Frontal cortex (tissue), 4 donors: ENCODE measurements at places on chromosomes 3 and 15. TPM values are rescaled to one million over a fixed set of nuclear protein-coding genes. Genes with fewer than 3 reads are reported as not detected.

GRCh38 chr3:21273259-21274025, 477.6 kb downstream of the ZNF385D start:
- no peak for DNase-seq

- no peak for DNase-seq
Measured at GRCh38 chr3:66075281-66075680, 36.6 kb upstream of the MAGI1 start.

- no peak for DNase-seq
Measured at GRCh38 chr15:35362195-35362829, 183.7 kb downstream of the DPH6 start.

DNA sequence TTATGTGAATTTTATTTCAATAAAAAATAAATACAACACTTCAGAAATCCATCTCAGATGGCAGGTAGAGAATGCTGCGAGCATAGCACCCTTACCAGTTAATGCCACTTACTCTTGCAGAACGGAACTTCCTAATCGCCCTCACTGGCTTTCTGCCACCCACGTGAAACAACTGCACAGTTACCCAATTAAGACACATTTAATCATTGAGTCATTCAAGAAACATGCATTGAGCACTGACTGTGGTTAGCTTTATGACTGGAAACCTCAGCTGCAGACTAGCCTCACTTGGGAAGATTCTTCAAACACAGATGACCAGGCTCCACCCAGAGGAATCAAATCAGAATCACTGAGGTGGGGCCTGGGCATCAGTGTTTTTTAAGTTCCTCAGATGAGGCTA, 5.6 kb upstream of the MFGE8 start:
- DNase-seq = no peak

DNA sequence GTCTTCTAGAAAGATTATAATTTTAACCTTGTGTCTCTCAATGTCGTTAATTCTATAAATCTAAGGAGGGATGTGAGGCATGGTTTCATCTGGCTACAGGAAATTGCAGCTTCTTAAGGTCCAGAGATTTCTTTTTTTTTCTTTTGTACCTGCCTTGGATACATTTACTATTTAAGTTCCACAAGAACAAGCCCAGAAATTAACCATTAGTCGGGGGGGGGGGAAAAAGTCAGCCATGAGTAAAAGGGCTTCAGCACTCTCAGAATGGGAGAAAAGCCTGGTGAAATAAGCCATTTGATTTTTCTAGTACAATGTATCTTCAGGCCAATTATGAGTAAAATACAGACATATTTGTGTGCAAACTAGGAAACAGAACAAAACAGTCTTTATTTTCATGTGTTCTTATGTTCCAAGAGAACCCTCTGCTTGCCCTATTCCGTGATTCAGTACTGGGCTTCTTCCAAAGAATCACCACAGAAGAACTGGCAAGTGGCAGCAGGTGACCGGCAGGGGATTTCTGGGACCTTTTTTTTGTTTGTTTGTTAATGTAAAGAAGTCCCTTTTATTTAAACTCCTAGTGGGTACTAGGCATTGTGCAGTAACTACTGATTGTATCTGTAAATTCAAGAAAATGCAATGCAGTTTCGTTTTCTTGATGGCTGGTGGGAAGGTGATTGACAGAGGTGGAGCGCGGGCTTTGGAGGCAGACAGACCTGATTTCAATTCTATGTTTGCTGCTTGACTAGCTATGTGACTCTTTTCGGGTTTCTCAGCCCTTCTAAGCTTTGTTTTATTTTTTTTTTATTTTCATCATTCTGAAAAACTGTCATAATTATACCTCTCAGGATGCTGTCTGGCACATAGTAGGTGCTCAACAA, 82.5 kb downstream of the PEX5L start:
- DNase-seq = no peak

GRCh38 chr3:100893108-100893507, 100.1 kb downstream of the ABI3BP start:
- DNase-seq = no peak

DNA sequence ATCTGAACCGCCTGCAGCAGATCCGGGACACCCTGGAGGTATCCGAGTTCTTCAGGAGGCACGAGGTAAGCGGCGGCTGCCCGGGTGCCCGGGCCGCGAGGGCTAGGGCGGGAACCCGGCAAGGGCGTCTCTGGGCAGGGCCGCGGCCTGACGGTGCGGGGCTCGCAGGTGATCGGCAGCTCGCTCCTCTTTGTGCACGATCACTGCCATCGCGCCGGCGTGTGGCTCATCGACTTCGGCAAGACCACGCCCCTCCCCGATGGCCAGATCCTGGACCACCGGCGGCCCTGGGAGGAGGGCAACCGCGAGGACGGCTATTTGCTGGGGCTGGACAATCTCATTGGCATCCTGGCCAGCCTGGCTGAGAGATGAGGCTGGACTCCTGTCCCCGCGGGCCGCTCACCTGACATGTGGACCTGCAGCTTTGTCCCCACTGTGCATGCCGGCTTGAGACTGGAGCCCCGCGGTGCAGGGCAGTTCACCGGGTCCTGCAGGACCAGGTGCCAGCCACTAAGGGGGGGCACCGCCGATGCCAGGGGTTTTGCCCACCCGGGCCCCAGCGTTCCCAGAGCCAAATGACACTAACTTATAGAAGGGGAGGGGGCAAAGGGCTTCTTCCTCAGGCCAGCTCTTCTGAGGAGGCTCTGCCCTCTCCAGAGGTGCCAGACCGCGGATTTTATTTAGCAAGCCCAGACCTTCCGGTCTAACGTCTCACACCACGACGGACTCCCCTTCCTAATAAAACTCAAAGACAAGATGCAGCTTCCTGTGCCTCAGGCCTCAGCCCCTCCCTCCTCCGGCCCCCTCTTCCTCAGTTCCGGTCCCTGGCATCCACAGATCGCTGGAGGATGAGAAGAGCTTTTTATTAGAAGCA, 9.4 kb downstream of the ITPKA start:
- DNase-seq = no peak

- no peak for DNase-seq
Measured at GRCh38 chr15:59456114-59456513, 18.1 kb downstream of the FAM81A start.

DNA sequence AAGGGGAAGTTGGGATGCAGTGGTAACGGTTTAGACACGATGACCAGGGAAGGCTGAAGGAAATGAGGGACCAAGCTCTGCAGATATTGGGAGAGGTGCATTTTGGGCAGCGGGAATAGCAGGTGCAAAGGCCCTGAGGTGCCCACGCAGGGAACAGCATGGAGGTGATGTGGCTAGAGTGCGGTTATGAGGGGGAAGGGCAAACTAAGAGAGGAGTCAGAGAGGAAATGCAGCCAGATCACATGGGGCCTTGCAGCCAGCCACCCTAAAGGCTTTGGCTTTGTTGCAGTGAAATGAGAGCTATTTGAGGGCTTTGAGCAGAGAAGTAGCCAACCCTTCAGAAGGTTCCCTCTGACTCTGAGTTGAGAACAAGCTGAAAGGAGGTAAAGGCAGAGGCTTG, 2.6 kb downstream of the SPATA12 start:
- no peak for DNase-seq

DNA sequence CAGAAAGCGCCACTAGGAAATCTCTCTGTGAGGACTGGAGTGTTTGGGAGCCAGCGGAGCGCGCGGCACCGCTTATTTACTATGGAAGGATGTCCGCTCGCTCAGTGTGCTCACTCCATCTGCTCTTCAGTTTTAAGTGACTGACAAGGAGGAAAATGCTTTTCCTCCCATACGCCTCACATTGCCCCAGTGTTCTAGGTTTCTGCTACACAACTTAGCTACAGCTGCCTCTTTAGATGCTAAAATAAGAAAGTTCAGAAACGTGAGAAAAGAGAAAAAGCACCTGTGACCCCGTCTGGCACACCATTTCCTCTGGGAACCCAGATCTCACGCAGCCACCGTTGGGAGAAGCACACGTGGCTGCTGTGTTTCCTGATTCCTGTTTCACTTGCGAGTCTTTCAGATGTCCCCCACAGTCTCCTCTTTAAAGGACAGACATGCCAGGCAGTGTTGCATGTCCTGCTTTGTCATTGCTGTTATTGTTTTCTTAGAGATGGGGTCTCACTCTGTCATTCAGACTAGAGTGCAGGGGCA, 11.7 kb upstream of the MUSTN1 start:
- DNase-seq = no peak

DNA sequence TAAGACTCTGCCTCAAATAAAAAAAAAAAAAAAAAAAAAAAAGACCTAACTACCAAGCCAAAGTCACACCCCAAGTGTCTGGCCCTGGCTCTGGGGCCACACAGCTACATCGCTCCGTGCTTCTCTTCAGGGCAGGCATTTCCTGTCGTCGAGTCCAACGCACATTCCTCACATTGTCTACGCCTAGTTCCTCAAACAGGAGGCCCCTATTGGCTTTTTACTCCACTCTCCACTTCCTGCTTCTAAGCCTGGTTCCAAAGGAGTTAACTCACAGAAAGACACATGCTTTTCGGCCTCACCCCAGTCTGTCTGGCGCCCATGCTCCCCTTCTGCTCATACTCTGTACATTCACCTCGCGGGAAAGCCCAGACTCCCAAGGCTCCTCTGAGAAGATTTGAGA, 28.8 kb downstream of the KNG1 start:
- no peak for DNase-seq

- DNase-seq = no peak
Measured at GRCh38 chr3:46087871-46088270, 60.6 kb upstream of the XCR1 start.

GRCh38 chr3:155323063-155323666, 29.7 kb upstream of the STRIT1 start:
- no peak for DNase-seq

DNA sequence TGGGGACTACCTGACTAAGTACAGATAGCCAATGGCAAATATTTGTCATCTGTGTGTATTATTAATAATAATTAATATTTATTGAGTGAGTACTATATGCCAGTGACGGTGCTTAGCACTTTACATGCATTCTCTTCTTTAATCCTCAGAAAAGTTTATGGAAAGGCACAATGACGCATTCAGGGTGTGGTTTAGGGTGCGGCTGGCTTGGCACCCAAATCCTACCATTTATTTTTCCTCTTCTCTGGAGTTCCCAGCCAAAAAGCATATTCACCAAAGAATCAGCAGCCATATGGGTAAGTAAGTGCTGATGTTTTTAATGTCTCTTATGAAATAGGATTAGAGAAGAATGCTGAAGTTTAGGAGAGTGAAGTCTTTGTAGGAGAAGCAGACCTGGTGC, 140.4 kb upstream of the TP63 start:
- DNase-seq = no peak

- no peak for DNase-seq
Measured at GRCh38 chr3:100941041-100941440, 52.2 kb downstream of the ABI3BP start.

DNA sequence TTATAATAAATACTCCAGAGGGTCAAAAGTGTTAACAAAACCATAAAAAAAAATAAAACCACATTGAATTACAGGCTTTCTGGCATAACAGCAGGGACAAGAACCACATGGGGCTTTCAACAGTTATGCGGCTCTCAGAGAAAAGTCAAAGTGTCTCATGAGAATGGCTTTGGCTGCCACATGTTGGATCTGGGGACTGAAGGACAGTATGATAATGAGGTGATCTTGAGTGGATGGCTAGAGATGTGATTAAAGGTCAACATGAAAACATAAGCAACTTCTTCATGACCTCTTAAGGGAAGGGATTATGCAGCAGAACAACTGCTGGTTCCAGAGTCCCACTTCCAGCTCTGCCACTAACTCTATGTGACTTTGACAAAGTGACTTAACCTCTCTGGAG, 5.2 kb downstream of the RAB27A start:
- DNase-seq = no peak

- DNase-seq = no peak
Measured at GRCh38 chr15:100256101-100256969, 85.4 kb downstream of the ADAMTS17 start.

DNA sequence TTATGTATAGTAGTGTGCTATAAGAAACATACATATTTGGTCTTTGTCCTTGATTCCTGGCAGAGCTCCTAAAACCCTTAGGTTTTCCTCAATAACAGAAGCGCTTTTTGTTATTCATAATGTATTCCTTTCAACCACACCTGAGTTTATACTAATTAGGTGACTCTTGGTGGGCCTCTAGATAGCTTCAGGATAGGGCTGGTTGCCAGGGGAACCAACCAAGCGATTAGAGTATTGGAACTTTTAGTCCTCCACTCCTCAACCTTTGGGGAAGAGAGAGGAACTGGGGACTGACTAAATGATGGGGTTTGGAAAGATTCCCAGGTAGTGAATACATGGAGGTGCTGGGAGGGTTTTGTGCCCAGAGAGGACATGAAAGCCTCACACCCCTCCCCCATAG, 24.6 kb downstream of the TMCC1 start:
- DNase-seq = no peak

DNA sequence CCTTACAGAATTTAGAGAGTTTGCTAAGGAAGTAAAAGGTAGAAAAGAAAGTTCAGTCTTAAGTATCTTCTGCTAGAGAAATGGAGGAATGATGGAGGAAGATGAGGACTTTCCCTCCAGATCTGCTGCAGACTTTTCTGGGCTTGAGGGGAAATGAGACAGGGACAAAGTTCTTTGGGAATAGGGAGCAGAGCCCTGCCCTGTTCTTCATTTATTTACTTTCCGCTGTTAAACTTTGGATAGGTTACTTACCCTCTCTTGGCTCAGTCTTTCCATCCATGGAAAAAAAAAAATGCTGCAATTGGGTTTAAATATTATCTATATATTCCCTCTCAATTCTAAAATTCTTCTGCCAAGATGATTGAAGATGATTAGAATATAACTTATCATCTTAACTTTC, 202.9 kb downstream of the TBL1XR1 start:
- no peak for DNase-seq

GRCh38 chr3:56764184-56764583, 37.6 kb downstream of the ARHGEF3 start:
- no peak for DNase-seq

DNA sequence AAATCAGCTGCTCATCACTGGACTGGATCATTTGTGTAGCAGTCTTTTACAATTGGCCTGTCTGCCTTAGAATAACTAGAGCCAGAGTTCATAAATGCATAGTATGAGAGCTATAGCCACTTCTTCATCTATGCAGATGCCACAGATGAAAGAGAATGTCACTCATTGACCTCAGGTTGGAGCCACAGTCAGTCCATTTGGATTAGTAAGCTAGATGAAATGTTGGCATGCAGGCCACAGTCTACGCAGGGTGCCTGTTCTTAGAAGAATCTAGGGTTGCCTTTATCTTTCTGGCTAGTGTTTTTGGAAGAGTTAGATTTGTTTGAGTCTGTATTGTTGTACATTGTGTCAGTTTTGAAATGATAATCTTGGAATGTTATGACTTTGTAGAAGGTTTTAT, 25.4 kb upstream of the EDEM1 start:
- DNase-seq = no peak

The SLC35A5 gene
- 51.4 TPM for total RNA-seq

The TGM4 gene
- total RNA-seq = not detected

The STAC gene
- total RNA-seq = 6.5 TPM

The SAMMSON gene
- total RNA-seq = not detected

The ASB14 gene
- under 0.01 TPM for total RNA-seq

The PLA1A gene
- 0.41 TPM for total RNA-seq

The PLSCR5 gene
- under 0.01 TPM for total RNA-seq

The CLDN11 gene
- 13.9 TPM for total RNA-seq

The HES1 gene
- total RNA-seq = 14.7 TPM

The ITGB5 gene
- 20.4 TPM for total RNA-seq

The DAZL gene
- total RNA-seq = not detected

The CD200R1 gene
- 0.82 TPM for total RNA-seq

The CD276 gene
- total RNA-seq = 24.9 TPM

The ITGA11 gene
- total RNA-seq = 2.0 TPM

The CCR4 gene
- total RNA-seq = under 0.01 TPM

The CCNB2 gene
- 4.9 TPM for total RNA-seq

The CCR3 gene
- not detected for total RNA-seq
